ENCODE measurements at places on chromosomes 5 and 9.

GRCh38 chr5:50501491-50502228, 60.6 kb upstream of the EMB start:
- peak; percentile 75 for DNase-seq

GRCh38 chr9:107033966-107034365, 171.0 kb downstream of the ZNF462 start:
- DNase-seq = no peak

GRCh38 chr5:98769210-98769958, 4.1 kb upstream of the RGMB start:
- peak; percentile 28 for DNase-seq

GRCh38 chr9:132694144-132694543, 23.9 kb downstream of the GTF3C4 start:
- DNase-seq = peak; percentile 62

DNA sequence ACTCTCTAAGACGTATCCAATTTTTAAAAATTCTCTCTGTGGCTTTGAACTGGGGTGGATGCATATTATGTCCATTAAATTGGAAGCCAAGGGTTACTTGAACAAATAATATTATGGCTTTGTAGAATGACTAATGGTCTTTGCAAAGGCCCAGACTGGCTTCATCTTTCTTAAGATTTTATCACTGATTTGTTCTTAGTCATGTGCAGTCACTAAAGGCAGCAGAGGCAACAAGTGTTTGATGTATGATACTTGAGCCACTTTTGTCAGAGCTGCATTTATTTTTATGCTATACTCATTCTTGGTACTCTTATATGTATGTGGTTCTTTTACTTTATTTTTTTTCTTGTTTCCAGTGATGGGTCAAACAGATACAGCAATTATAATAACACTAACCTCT, 152.2 kb downstream of the NR2F1-AS1 start:
- DNase-seq = no peak

- no peak for DNase-seq
Observed at GRCh38 chr9:122159925-122160246, 178 bp downstream of the MORN5 start.

- DNase-seq = no peak
Observed at GRCh38 chr9:16417161-16417560, 453.3 kb downstream of the BNC2 start.

DNA sequence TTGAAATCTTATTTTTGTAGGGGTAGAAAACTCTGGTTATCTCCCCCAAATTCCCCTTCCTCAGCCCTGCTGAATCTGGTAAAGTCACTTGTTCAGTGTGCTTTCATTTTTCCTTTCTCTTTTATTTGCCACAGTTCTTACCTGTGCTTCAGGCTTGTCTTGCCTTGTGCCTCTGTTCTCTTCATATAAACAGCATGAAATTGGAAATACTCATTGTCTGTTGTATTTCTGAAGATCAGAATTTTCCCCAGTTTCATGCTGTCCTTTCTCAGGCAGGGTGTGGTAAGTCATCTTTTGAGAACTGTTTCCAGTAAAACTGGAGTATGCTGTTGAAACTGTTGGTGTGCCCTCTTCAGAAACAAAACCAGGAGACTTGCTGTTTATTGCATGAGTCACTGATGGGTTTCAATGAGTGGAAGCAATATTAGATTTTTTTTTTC, 7.0 kb downstream of the PAM start:
- no peak for DNase-seq

DNA sequence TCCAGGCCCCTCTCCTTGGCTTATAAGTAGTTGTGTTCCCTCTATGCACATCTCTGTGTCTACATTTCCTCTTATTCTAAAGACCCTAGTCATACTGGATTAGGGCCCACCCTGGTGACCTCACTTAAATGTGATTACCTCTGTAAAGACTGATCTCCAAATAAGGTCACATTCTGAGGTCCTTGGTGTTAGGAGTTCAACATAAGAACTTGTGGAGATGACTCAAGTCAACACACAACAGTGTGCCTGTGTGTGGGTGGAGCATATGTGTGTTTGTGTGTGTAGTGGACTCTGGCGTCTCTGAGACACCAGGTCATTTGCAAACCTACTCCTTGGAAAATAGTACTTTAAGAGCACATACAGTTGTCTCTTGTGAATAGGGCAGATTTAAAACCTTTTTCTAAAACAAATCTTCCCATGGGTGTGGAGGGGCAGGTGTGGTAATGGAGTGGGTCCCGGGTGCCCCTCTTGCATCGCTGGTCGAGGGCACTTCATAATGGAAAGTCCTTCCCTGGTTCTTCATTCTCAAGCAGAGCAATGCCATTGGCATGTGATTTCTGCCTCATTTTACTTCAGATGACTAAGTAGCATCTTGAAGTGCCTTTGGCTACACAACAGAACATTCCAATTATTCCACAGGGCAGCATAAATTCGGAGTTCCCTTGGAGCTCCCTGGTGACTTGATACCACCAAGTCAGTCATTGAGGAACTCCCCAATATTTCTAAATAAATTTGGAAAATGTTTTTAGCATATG, 84.4 kb downstream of the C9orf152 start:
- no peak for DNase-seq

GRCh38 chr9:133948561-133949485, 43.3 kb downstream of the VAV2 start:
- no peak for DNase-seq
